ENCODE measurements at places on chromosomes 5 and 9.
A peak's percentile ranks its signal among the peaks of the same experiment; 100 is the strongest.

DNA sequence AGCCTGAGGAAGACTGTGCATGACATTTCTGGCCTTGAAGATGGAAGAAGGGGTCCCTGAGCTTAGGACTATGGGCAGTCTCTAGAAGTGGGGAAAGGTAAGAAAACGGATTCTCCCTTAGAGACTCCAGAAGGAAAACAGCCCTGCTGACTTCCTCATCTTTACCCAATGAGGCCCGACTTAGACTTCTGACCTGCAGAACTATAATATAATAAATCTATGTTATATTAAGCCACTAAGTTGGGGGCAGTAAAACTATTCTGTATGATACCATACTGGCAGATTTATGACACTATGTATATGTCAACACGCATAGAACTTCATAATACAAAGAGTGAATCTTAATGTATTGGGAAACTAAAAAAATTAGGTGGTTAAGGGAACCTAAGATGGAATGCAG lies 422.0 kb downstream of the PLK2 start:
- no peak for DNase-seq

GRCh38 chr5:51621156-51621555 lies 237.9 kb downstream of the ISL1 start:
- DNase-seq, result no peak

DNA sequence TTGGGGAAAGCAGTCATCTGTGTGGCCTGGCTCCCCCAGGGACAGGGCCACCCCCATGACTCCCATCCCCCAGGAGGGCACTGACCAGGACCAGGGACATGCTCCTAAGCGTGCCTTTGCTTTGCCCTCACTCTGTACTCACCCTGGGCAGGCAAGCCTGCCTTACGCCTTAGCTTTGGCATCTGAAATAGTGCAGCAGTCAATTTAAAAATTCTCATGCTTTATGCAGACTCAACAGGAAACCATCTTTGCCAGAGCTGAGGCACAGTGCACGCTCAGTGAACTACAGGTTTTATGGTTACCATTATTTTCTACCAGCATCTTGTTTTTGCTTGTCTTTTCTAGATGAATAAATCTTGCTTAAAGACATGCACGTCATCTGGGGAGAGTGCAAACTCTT lies 323.5 kb downstream of the IRX2 start:
- no peak for DNase-seq

- no peak for DNase-seq
Measured at GRCh38 chr5:115817386-115817785, 927 bp upstream of the CDO1 start.

- DNase-seq, result no peak
Measured at GRCh38 chr5:56123531-56124243, 109.4 kb downstream of the ANKRD55 start.

DNA sequence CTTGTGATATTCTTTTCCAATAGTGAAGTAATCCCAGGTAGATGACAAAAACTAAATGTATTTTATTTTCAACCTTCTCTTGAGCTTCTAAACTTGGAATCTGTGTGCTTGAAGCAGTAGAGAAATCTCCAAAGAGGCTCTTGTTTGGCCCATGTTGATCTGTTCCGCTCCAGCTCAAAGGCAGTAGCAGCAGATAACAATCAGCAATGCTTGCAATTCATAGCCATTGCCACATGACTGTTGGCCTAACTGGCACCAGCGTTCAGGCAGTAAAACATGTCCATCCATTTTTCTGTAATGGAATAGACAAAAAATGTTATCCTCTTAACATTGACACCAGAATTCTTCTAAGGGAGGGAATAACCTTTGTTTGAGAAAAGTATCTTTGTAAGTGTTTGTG lies 270.7 kb upstream of the MSX2 start:
- no peak for DNase-seq

- DNase-seq, result no peak
Measured at GRCh38 chr9:131422241-131422792, 28.4 kb downstream of the PRRC2B start.

DNA sequence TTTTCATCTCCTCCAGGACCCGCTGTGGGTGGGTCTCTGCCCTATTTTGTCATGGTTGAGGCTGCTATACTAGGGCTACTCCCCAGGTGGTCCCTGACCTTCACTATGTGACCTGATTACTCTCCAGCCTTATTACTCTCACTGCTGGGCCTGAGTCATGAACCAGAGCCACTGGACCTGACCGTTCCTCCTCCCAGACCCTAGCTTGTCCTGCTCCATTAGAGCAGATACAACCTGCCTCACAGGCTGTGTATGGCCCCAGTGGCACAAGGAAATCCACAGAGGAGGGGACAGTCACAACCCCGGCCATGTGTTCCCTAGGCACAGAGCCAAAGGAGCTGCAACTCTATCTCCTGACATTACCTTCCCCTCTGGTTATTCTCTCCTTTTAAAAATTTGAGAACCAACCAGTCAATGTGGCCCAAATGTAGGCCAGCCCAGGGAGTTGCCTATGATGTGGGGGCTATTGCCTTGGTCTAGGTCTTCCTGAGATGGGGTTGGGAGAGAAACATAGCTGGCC lies 96.0 kb upstream of the FSTL4 start:
- DNase-seq, result no peak

- DNase-seq, result no peak
Measured at GRCh38 chr5:56898213-56898612, 11.2 kb upstream of the SETD9 start.

DNA sequence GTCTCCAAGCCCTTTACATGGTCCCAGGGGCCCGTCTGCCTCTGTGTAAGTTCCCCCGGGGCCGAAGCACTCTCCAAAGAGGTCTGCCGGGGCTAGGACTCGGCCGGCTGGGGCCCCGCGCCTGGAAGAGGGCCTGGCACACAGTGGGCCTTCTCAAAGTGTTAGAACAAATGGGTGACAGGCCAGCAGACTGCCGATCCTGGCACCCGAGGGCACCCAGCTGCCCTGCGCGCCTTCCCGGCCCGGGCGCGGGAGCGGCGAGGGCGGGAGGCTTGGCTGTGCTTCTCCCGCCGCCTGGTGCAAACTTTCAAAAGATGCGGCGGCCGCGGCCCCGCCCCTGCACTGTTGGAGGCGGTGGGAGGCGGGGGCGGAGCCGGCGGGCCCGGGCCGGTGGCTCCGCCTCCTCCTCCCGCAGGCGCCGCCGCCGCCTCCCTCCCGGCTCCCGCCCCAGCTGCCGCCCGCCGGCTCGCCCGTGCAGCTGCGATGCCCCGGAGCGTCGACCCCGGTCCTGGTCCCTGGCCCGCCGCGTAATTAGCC lies at the start of gene NEURL1B:
Gene NEURL1B (plus strand): TSS at position 442 of the 537 bp plus-strand sequence. CDS start 144 bp downstream, outside the sequence.
- DNase-seq, result peak; percentile 23

DNA sequence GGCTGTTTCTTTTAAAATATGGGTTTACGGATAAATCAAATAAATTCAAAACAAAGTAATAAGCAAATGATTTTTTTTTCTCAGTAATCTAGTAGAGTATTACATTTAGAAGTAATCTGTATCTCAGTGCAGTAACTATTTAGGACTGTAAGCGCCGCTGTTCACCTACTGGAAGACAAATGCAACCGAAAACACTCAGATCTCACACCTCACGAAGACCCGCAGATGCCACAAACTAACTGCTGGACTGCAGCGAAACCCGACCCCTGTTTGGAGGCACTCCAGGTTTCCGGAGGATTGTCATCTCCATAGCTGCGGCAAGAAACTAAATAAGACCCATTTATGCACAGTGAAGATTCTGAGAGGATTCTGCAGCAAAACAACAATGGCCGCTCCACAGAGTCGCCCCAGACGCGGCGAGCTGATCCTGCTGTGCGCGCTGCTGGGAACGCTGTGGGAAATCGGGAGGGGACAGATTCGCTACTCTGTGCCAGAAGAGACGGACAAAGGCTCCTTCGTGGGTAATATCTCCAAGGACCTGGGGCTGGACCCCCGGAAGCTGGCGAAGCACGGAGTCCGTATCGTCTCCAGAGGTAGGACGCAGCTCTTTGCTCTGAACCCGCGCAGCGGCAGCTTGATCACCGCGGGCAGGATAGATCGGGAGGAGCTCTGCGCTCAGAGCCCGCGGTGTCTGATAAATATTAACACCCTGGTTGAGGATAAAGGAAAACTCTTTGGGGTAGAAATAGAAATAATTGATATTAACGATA lies at the start of gene PCDHGA8:
Gene PCDHGA8 (plus strand): TSS at position 205 of the 770 bp plus-strand sequence. CDS start 181 bp downstream, at position 386.
- DNase-seq, result no peak

DNA sequence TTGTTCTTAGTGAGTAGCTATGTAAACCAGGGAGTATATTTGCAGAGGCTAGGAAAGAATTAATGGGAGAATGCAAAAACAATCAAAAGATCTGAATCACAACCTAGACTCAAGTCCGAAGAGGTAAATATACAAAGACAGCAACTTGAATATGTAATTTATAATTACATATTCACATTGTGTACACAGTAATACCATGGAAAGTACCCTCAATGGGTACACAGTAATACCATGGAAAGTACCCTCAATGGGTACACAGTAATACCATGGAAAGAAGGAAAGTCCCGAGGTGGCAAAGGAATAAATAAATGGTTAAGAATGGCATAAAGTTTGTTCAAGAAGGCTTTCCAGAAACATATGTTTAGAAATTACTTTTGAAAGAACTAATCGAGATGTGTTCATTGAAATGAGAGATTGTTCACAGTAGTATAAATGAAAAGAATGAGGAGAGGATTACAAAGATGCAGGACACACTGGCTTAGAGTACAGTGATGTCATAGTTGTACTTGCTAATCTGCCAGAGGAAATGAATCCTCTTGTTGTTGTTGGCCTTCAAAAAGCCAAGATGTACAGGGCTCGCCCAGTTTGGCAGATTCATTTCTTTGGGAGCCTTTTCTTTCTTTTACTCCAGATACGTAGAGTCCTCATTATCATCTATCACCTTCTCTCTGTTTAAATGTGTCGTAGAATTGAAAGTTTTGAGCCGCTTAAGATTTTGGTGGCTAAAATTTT lies 116.0 kb downstream of the UNC13B start:
- no peak for DNase-seq

GRCh38 chr9:78806492-78807160 lies 509.7 kb downstream of the PSAT1 start:
- no peak for DNase-seq

DNA sequence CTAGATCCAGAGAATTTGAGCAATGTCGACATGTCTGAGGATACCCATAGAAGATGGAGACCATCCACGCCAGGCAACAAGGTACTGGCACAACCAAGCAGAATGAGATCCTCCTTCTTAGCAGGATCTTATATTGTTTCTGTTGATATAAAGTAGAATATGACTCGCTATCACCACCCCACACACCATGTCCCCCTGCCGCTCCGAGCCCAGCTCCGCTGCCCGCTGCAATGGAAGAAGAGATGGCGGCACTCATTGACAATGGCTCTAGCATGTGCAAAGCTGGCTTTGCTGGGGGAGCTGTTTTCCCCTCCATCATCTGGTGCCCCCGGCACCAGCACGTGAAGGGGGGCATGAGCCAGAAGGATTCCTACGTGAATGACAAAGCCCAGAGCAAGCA lies 49.5 kb upstream of the FBXL7 start:
- DNase-seq, result no peak

GRCh38 chr5:5422819-5423515 lies 490 bp downstream of the ICE1 start:
- peak; percentile 40 for DNase-seq

DNA sequence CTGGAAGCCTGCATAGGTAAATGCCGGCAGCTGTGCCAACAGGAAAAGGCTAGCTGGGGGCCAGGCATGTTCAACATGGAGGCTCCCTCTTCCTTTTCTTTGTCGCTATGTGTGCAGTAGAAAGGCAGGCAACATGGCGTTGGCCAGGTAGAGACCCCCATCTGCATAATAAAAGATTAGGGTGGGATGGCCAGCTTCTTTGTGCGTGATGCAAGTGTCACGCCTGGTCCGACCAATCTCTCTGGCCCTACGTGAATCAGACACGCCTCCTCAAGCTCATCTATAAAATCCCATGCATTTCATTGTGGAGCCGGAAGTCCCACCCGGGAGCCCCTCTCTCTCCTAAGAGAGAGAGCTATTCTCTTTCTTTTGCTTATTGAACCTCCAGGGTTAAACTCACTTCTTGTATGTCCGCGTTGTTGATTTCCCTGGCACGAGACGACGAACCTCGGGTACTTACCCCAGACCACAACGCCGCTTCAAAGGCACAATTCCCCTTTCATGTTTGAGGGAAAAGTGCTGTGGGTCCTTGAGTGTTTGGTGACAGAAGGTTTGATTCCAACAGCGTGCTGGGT lies 25.0 kb upstream of the C5orf47 start:
- DNase-seq, result no peak

- DNase-seq, result no peak
Measured at GRCh38 chr5:151923866-151924476, 680 bp downstream of the GLRA1 start.

GRCh38 chr5:68555907-68556681 lies 340.5 kb downstream of the PIK3R1 start:
- no peak for DNase-seq

DNA sequence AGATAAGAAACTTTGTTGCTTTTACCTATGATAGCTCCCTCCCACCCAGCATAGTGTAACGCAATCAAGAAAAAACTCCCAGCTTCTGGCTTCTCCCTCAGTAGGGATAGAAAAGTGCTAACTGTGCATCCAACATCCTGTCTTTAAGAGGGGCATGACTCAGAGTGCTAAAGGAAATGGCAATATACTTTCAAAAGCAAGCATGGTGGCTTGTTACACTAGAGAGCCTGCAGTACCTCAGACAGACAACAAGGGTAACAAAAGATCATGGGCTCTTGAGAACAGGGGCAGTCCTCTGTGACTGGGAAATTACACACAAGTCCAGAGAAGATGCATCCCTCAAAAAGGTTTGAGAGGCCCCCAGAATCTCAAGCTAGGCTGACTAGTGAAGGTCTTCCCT lies 37.8 kb downstream of the PRELID2 start:
- DNase-seq, result no peak

- DNase-seq, result no peak
Measured at GRCh38 chr5:150021491-150022157, 21.1 kb downstream of the HMGXB3 start.

GRCh38 chr5:65395526-65396155 lies 86.1 kb downstream of the ADAMTS6 start:
- no peak for DNase-seq

- no peak for DNase-seq
Measured at GRCh38 chr9:134304690-134305089, 21.6 kb upstream of the RXRA start.

DNA sequence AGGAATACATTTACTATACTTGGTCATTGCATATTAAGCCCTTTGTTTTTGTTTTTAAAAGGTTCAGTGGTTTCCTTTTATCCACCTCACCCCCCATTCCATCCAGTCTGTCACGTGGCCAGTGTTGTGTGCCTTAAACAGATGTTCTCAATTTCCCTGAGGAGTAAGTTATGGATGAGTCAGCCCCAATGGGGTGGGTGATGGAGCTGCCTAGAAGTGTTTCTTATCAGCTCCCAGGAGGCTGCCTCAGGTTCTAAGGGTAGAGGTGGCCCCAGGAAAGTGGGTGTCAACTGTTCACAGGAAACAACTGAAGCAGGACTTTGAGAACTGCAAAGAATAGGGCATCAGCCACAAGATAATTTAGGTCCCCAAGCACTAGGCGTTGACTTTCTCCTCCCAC lies 41.1 kb downstream of the ACTBL2 start:
- no peak for DNase-seq

DNA sequence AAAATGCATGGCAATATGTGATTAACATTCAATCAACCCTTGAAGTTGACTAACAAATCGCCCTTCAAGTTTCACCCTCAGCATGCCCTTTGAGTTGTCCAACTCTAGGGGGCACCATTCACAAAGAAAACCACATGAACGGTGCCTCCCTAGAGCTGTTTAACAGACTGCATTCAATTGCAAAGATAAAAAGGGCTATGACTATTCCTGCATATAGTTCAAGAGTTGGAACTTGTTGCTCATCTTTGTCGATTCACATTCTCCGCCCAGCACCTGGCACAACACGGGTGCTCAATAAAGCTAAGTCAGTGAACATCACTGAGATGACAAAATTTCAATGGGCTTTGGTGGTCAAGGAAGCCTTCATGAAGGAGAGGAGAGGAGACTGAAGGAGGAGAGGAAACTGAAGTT lies 69.6 kb upstream of the SLC30A5 start:
- no peak for DNase-seq

Measured in stimulated activated naive CD4-positive, alpha-beta T cell treated with Interleukin-2 at 50 U/mL for 16 hours (primary cell).